HCT116 (cell line): ENCODE measurements at places on chromosomes 1 and 21.
A peak's percentile ranks its signal among the peaks of the same experiment; 100 is the strongest.

DNA sequence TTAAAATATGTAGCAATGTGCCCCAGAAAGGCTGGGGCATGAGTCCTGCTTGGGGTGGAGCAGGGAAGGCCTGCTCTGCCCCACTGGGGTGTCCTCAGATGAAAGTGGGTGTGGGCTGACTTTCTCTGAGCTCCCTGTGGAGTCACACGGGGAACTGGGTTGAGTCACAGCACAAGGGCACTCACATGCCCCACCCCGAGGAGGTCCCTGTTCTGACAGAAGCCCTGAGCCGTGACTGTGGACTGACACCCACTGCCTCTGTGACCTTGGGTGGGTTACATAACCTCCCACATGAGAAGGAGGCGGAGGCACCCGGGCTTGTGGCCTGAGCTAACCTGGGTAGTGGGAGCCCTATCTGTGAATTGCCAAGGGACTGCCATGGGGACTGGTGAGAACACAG lies 52.5 kb upstream of the TINAGL1 start:
- no peak for DNase-seq

- DNase-seq = no peak
Measured at GRCh38 chr21:38472412-38473108, 25.7 kb downstream of the ERG start.

DNA sequence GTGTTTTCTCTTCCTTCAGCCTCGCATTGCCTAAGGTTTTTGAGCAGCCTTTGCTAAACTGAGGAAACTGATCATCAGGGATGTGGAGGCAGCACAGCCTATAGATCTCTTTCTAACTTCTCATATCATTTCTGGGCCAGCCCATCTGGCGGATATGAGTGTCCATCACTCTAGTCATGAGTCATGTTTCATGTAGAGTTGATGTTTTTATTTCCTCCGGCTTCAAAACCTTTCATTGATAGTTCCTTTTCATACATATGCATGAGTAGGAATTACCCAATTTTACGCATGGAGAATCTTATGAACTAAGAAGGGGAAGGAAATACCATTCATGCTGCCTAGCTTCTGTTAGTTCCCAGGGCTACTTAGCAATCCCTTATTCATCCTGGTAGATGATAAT lies 66.3 kb downstream of the SPATA46 start:
- DNase-seq = no peak

GRCh38 chr1:1303736-1304135 lies 4.0 kb downstream of the ACAP3 start:
- no peak for DNase-seq

GRCh38 chr1:119974013-119974412 lies 77.7 kb upstream of the ADAM30 start:
- DNase-seq = no peak

DNA sequence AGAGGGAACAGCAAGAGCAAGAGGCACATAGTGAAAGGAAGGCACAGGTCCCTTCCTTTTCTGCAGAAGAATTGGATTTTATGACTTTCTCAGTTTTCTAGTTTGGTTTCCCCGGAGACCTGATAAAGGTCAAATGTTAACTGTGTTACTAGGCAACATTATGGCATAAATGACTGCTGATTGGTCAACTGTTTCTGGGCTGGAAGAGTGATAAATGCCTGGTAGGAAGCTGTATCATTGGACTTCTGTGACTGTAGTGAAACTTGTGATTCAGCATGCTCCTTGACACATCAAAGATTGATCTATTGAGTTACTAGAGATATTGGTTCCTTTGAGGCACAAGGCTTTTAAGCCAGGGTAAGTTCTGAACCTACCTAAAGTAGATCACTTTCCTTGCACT lies 55.7 kb downstream of the LRRC8C start:
- DNase-seq = no peak

GRCh38 chr1:77475641-77476040 lies 193.8 kb downstream of the AK5 start:
- no peak for DNase-seq

- DNase-seq = no peak
Measured at GRCh38 chr1:239139801-239140200, 246.6 kb upstream of the CHRM3 start.

- DNase-seq = no peak
Measured at GRCh38 chr1:193914871-193915270, 728.5 kb upstream of the B3GALT2 start.

GRCh38 chr1:24502709-24503058 lies at the start of gene RCAN3:
Gene RCAN3 (plus strand): TSS chr1:24502836. CDS start chr1:24514373, 11,537 bp downstream.
- DNase-seq = peak; percentile 77

- no peak for DNase-seq
Measured at GRCh38 chr21:25005388-25005787, 601.9 kb downstream of the MRPL39 start.

DNA sequence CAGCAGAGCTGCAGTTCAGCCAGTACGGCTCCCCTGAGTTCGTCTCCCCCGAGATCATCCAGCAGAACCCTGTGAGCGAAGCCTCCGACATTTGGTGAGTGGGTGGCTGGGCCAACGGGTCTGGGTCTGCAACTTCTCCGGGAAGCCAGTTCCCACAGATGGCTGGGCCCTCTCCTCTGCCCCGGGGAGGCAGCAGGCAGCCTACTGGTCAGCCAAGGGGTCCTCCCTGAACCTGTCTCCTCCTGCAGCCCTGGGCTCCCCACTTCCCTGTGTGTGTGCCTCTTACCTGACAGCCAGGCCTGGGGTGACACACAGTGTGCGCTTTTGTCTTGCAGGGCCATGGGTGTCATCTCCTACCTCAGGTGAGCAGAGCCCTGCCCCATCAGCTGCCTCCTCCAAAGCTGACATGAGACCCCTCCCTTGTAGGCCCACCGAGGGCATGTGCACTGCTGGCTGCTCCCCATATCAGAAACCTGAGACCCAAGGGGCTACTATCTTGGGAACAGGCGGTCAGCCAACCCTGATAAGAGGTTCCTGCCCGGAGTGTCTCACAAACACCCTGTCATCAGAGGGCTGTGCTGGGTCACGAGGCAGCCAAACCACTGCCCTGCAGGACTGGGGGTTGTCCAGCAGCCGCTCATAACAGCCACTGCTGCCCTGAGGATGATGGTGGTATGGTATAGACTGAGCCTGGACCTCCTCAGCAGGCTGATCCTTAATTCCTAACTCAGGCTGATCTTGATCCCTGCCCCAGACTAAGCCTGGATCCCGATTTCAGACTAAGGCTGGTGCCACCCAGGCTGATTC lies 37.6 kb downstream of the TRIM11 start:
- no peak for DNase-seq

DNA sequence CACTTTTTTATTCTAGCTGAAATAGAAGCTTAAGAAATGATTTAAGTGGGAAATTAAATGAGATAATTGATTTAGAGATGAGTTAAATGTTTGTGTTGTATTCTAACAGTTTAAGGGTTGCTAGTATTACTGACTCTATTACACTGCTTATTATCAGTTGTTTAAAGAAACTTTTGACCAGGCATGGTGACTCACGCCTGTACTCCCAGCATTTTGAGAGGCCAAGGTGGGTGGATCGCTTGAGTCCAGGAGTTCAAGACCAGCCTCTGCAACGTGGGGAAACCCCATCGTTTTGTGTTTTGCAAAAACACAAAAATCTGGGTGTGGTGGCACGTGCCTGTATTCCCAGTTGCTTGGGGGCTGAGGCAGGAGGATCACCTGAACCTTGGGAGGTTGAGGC lies 14.2 kb downstream of the CLIC4 start:
- no peak for DNase-seq

- DNase-seq = no peak
Measured at GRCh38 chr1:247165674-247166073, 6.1 kb downstream of the ZNF124 start.

DNA sequence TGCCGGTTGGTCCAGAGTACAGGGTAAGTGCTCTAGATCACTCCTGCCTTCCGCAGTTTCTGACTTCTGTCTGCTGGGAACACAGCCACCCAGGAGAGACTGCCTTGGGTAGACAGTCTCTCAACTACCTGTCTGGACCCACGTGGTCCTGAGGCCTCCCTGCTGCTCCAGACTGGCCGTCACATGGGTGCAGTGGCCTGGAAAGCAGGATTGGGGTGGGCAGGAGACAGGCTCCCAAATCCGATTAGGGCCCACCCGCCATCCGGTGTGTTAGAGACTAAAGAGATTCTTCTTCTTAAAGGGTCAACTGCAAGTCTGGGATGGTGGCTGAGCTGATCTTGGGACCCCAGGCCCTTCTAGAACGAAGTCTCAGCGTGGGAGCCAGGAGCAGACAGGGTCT lies 105.5 kb downstream of the EBNA1BP2 start:
- DNase-seq = no peak

DNA sequence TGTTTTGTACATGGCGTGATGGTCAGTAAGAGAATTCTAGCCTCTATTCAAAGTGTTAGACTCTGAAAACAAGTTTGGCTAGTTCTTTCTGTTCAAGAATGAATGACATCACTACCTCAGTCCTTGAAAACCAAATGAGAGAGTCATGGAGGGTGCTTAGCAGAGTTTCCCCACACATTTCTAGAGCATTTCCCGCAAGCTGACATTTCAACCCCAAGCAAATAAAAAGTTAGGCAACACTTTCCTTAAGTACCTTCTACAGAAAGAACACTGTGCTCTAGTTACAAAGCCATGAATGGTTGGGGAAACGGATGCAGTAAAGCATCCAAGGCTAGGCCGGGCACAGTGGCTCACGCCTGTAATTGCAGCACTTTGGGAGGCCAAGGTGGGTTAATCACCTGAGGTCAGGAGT lies 47.9 kb upstream of the SLC44A3 start:
- no peak for DNase-seq

GRCh38 chr21:42406866-42407265 lies 3.2 kb downstream of the UBASH3A start:
- DNase-seq = no peak

DNA sequence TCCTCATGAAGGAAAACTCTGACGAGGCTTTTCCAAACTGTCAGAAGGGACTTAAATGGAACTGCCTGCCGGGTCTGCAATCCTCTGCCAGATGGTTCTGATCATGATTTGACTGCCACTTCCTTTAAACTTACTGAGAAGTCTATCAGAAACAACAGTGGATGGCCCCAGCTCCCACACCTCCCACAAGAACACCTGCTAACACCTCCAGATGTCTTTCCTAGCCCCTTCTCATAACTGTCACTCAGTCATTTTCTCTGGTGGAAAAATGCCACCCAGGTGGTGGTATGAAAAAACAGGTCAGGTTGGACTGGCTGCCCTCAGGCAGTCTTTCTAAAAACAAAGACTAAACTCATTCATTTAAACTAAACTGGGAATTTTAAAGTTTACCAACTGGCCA lies 66.7 kb upstream of the ABCD3 start:
- DNase-seq = no peak

- DNase-seq = no peak
Measured at GRCh38 chr1:172404121-172404520, 16.4 kb upstream of the C1orf105 start.

GRCh38 chr1:177631770-177632169 lies 338.1 kb downstream of the SEC16B start:
- DNase-seq = no peak

DNA sequence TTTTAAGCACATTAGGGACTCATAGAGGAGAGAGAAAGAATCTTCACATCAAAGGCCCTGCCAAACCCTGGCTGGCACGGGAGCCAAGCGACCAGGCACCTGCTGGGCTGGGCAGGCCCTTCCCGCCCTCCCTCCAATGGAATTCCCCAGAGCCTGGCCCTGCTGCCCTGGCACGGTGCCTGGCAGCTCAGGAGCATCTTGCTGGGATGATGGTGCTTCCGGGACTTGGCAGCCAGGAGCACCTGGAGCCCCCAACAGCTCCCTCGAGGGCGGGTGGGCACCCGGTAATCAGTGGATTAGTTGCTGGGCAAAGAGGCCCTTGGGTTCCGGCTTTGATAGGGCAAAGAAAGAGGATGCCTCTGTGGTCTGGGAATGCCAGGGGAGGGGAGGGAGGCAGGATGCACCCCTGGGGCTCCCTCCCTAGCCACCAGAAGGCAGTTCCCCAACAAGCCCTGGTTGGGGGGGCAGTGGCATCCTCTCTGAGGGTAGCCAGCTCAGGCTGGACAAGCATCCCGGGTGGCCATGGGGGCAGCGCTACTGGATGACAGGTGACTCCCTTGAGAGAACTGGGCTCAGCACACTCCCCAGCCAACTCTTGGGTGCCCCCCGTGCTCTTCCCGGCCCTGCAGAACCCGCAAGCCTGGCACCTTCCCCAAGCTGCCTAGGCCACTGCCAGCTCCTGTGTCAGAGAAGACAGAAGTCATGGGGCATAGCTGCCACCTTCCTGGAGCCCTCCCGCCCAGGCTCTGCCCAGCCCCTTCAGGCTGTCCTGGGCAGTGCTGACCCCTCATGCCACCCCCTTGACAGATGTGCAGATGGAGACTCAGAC lies 26.4 kb downstream of the KRTAP10-1 start:
- DNase-seq = no peak

DNA sequence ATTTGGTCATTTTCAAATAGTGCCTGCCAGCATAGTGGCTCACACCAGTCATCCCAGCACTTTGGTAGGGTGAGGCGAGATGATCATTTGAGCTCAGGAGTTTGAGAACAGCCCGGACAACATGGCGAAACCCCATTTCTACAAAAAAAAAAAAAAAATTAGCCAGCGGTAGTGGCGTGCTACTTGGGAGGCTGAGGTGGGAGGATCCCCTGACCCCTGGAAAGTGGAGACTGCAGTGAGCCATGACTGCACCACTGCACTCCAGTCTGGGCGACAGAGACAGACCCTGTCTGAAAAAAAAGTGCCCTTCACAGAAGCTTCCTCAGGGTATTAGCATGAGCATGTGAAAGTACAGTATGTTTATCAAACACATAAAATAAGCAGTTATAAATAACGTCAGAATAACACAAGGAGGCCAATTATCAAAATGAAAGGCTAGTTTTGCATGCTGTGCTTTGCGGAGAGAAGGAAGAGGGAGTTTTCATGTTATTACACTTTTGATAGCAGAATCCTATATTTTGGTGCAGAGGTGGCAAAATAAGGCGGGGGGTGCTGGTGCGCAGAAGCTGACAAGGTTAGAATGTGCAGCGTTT lies 781 bp upstream of the METTL13 start:
- no peak for DNase-seq

DNA sequence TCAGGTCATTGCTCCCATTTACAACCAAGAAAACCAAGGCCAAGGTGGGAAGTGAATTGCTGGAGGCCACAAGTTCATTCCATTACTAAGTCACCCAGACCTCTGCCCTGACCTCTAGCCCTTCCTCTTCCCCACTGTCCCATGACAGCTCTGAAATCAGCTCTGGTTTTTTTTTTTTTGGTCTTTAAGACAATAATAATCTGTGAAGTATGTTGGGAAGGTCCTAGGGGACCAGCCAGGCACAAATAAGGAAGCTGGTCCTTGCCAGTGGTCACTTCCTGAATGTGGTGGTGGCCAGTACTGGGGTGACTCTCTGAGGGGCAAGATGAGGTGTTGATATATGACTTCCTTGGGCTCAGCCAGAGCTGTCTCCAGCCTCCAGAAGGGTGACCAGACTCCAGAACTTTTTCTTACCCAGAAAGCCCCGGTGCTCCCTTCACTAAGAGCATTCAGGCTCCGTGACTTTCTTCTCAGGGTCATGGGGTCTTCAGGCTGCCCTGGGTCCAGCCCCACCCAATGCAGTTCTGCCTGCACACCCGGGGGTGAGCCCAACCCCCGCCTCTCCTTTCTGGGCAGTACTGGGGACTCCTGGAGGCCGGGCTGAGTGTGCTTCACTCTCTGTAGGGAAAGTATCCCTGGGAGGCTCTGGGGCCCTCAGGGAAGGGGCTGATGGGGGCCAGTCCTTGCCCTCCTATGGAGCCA lies 159.6 kb downstream of the PTPRU start:
- no peak for DNase-seq
